Cortex of kidney (tissue), 1 donor: ENCODE measurements at places on chromosomes 6 and 20.

DNA sequence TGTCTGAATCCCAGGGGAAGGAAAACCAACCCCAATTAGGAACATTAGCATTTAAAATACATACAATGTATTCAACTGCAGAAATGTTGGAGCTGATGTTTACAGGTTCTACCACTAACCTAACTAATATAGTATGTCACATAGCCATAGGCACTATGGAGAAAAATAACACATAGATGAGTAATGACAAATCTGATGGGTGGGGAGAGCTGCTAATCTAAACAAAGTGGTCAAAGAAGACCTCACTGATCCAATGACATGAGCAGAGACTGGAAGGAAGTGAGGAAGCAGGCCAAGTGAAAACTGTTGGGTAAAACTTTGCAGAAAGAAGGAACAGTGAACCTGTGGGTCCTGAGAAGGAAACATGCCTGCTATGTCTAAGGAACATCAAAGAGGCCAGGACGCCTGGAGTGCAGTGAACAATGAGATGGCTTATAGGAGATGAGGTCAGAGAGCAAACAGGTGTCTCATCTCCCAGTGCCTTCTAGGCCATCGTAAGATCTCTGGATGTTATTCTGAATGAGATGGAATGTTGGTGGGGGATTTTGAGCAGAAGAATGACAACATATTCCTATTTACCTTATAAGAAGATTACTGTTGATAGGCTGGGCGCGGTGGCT, 135.7 kb downstream of the ALDH8A1 start:
- no peak for DNase-seq

DNA sequence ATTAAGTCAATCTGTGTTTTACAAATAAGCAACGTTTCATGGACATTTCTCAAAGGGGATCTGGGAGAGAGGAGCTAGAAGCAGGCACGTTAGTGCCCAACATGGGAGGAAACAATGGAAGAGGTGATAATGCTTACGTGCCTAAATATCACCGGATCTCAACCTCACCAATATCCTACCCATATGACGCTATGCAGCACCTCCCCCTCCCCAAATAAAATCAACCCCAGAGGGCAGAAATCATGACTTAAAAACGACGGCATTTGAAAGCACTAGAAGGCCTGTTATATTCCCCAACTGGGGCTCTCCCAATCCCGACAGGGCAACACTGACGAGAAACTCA, 425 bp downstream of the HBS1L start:
- DNase-seq = no peak

DNA sequence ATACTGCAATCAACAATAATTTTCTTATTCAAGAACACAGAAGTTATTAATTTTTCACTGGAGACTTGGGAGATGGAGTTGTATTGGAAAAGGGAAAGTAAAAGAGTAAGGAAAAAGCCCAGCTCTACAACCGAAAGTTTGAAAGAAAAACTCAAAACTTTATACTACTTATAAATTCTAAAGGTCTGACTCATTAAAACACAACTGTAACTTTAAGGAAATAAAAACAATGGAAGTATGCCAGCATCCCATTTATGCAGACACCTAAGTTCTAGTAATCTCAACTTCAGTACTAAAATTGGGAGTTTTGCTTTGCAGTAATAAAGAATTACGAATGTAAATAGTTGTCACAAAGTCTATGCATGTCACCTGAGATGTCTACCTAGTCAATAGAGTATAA, 80.6 kb downstream of the IRAK1BP1 start:
- DNase-seq = no peak

DNA sequence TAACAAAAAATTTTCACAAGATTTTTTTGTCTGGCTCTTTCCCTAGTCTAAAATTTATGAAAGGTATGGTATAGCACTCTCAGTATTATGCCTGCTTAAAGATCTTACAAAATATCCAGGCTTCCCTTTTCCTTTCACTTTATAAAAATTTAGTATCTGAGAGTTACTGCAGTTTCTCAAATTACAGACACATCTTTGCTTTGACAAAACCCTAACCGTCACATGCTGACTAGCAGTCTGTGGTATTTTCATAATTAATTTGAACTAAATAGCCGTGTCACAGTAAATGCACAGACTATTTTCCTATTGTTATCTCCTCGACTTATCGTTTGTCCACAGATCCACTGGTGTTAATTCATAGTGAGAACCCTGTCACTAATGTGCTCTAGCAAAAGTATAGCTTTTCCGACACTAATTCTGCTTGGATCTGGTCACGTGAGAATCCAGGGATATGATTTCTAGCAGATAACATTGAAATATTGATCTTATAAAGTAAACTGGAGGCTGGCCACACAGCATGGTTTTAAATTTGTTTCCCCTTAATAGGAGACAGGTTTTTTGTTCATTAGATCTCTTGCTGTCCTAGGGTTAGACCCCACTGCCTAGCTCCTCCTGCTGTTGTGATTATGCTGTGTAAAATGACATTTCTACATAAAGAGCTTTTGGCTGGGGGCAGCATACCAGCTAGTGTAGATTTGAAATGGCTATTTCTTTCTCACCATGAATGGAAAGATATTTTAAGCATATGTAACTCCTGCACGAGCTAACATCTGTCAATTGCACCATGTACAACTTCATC, 340.6 kb upstream of the SASH1 start:
- DNase-seq = no peak

DNA sequence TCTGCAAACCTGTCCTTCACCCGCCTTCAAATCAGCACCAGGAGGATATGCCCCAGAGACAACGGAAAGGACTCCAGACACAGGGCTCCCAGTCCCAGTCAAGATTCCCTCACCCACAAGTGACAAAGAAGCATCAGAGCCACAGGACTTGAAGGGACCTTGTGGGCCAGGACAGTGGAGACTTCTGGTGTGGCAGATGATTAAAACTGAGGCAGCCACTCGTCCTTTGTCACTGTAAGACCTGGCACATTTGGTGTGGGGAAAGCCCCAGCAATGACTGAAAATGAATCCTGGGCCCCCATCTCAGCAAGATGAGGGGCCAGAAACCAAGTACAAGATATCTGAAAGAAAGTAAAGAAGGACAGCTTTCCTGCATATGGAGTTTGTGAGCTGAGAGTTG, 15.6 kb upstream of the GMPR start:
- DNase-seq = no peak

DNA sequence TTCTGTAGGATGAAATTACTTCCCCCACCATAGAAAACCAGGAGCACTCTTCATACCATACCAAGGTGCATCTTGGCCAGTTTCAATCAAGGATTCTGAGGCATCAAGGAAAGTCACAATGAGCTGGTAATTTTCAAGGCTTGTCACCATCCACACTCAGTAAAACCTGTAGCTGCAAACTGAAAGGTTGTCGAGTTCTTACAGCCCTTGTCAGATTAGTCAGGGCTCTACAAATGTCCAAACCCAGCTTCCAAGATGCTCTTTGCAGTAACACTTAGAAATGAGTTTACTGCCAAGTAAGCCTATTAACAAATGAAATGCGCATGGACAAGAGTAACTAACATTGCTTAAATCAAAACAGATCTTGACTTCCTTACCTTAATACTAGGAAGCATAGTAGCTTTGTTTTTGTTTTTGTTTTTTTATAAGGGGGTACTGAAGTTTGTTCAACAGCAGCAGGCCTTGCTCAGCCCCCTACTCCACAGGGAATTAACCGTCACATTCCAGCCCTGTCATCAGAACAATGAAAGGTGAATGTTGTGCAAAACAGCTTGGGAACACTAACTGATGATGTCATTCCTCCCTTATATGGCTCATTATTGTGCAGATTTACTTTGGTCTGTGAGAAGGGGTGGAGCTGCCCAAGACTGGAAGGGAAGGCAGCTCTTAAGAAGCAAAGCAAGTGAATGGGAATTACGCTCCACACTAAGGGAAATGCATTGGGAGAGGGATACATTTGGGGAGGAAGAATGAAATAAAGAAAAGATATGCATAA, 49.9 kb upstream of the TMEM30A start:
- DNase-seq = no peak

- no peak for DNase-seq
Observed at GRCh38 chr6:79048611-79049010, 29.4 kb downstream of the PHIP start.

- DNase-seq = no peak
Observed at GRCh38 chr20:25487306-25487705, 79.8 kb downstream of the GINS1 start.

- no peak for DNase-seq
Observed at GRCh38 chr6:122005661-122006060, 393.8 kb upstream of the HSF2 start.

GRCh38 chr6:69311888-69312287, 484.9 kb downstream of the LMBRD1 start:
- no peak for DNase-seq

- DNase-seq = no peak
Observed at GRCh38 chr6:73983367-73983766, 287.4 kb downstream of the CD109 start.

- no peak for DNase-seq
Observed at GRCh38 chr6:28648035-28648877, 122.6 kb downstream of the GPX5 start.

- no peak for DNase-seq
Observed at GRCh38 chr6:19811397-19812079, 25.6 kb upstream of the ID4 start.

DNA sequence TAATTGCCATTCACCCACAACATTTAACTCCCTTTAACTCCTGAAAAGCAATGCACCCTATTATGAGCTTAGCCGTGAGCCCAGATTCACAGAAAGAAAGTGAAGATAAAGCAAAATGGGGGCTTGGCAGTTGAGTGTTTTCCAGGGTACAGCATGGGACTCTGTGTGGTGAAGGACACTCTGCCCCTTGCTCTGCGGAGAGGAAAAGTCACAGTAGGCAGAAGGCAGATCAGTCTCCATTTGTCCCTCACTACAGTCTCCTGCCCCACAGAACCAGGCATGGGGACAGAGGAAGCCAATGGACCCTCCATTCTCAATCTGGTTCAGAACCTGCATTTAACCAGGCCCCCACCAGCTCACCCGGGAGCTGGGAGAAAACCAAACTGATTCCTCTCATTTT, 30.8 kb upstream of the SH3BGRL2 start:
- no peak for DNase-seq

DNA sequence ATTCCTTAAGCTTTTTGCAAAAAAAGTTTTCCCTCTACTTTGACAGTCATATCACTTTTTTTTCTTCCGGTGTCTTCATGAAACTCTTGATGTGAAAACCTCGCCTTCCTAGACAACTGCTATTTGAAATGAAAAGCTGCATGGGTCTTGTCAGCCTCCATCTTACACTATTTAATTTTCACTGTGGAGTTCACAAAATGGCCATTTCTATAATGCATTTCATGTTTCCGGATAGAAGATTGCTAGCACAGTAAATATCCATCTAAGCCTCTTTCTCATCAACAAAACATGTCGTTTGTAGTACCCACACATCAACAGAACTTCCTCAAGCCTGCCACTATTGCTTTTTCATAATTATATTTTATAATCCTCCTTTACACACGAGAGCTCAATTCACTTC, 204.9 kb upstream of the ID4 start:
- DNase-seq = no peak

- no peak for DNase-seq
Observed at GRCh38 chr20:9300080-9300479, 214.3 kb upstream of the LAMP5 start.

DNA sequence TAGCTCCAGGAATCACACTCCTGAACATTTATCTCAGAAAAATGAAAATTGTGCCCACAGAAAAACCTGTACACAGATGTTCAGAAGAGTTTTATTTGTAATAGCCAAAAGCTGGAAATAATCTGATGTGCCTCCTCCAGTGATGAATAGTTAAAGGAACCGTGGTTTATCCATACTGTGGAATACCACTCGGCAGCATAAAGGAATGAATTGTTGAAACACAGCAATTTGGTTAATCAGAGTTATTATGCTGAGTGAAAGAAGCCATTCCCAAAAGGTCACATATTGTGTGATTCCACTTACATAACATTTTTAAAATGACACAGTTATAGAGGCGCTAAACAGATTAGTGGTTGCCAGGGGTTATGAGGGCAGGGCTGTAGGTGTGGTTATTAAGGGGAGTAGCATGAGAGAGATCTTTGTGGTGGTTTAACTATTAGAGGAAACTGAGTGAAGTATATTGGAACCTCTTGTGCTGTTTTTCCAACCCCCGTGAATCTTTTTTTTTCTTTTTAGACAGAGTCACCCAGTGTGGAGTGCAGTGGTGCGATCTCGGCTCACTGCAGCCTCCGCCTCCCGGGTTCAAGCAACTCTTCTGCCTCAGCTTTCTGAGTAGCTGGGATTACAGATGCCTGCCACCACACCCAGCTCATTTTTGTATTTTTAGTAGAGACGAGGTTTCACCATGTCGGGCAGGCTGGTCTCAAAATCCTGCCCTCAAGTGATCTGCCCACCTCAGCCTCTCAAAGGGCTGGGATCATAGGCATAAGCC, 26.2 kb downstream of the PSMF1 start:
- DNase-seq = no peak

GRCh38 chr20:11296951-11297350, 620.7 kb upstream of the BTBD3 start:
- no peak for DNase-seq

DNA sequence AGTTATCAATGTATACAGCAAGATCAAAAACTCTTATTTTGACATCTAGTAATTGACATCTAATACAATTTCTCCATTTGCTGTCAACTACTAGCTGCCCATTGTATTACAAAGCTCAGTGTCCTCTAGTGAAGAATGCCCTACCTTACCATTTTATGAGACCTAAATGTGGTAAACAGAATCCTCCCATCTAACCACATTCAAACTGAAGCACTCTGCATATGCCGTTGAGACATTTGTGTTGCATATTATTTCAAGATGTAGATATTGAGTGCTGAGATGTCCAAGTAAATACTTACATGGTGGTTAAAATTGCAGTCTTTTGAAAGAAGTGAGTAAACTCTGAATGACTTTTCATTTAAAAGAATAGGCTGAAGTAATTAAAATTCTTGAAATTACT, 597 bp upstream of the GLYATL3 start:
- no peak for DNase-seq

GRCh38 chr20:4401601-4402000, 320.1 kb upstream of the PRND start:
- DNase-seq = no peak

DNA sequence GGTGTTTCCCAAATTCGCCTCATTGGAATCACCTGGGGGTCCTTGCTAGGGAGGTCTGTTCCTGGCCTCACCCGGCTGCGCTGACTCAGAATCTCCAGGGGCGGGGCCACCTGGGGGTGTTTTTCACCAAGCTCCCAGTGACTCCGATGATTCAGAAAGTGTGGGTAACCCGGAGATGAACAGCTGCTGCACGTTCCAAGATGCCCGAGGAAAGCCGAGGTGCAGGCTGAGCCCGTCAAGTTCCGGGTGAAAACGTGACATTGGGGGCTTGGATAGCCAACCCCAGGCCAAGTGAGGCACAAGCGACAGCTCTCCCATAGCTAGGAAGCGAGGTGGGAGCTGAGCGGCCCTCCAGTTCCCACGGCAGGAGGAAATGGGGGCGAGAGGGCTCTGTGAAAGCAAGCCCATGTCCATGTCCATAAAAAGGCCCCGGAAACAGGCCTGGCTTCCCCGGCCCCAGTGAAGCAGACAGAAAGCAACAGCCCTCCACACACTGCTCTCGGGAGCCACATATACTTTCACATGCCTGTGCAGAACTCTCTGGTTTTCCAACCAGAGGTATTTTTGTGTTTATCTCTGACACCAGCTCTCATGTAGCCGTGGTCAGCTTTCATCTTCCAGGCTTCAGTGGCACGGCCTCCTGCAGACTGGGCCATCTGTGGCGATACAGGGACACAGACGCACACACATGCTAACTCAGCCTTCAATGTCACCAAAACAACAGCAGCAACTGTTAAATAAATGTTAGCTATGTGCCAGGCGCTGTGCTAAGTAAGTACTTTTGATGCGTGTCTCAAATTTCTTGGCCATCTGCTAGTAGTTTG, 90.7 kb upstream of the CCDC28A start:
- no peak for DNase-seq

GRCh38 chr6:148440016-148440415, 97.4 kb downstream of the SASH1 start:
- no peak for DNase-seq
